ENCODE measurements at places on chromosomes 5 and 9. TPM values are rescaled to one million over a fixed set of nuclear protein-coding genes. Genes with fewer than 3 reads are reported as not detected.

DNA sequence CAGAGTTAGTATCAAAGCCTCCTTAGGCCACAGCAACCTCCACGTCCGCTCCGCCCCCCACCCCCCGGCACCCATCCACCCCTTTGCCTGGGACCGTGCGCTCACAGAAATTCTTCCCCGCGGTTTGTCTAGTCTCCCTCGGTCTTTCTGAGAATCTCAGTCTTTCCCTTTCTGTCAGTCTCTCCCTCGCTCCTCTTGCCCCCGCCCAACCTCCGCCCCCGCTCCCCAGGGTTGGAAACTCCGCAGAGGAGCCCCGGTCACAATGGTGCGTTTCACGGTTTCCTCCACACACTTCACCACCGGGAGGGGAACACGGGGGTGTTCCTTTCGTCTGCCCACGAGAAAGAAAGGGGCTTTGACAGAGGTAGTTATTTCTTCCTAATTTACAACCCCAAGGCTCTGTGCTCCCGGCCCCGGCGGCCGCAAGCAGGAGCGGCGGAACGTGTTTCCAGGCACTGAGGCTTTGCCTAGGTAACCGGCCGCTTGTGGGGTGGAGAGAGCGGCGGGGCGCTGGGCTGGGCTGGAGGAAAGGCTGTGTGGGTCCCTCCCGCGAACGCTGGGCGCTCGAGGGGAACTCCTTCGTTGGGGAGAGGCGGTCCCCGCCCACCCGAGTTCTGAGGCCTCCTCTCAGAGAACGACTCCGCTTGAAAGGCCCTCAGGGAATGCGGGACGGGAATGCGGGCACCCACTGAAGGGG is 2.1 kb downstream of the NR4A3 start:
- DNase-seq: no peak

DNA sequence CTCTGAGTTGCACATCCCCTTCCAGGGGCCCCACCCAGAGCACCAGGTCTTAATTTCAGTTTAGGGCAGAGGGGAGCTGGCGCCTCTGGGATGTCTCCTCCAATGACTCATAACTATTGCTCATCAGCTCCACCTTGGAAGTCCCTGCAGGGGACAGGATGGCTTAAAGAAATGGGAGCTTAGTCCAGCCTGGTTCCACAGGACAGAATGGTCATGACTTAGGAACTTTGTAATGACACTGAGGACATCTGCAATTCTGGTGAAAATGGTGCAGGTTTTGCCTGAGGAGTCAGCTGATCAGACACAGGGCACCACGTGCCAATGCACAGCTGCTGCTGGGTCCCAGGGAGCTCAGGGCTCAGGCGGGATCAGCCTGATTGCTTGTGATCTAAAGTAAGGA is 16.4 kb upstream of the PPP1R26 start:
- peak; percentile 41 for DNase-seq

DNA sequence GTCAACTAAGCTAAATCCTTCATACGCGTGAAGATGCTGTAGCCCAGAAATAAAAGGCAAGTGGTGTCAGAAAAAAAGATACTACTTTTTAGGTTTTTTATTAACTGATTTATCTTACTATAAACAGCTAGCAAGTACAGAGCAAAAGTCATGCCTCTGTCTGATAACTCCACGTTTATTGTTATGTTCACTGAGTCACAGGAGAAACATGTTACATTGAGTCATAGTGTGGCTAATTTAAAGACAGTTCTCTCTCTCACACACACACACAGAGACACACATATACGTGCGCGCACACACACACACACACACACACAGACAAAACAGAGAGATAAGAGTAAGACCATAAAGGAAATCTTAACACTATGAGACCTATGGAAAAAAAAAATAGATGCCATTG is 770.0 kb upstream of the CDH10 start:
- peak; percentile 16 for DNase-seq

DNA sequence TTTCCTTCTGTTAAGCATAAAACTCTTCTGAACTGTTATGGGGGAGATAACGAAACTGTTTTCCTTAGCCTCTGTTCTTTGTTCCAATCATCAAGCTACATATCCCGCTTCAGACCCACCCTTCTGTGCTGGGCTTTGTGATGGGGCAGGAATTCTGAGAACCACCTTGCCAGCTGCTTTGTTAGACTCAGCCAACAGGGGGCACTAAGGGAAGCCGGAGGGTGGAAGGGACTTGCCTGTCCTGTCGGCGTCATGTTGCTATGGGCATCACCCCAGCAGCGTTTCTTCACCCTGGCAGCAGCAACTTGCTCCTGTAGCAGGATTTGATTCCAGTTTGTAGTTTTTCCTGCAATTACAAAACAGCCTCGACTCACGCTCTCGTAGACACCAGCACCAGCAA is 169.1 kb downstream of the CAAP1 start:
- no peak for DNase-seq

DNA sequence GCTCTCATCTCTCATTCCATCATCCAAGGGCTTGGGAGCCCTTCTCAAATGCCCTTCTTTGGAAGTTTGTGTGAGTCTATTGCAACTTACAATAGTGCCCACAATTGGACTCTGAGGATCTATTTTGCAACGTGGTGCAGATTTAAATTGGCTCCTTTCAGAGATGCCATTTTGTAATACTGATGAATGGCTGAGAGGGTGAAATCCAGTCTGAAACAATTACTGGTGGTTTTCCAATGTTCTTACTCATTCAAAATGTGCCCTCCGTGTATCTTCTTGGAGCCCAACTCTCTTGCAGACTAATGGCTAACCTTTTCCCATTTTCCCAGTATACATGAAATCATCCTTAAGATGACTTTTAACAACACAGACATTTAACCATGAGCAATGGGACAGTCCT is 6.1 kb downstream of the ZNF462 start:
- DNase-seq: no peak

GRCh38 chr5:93874491-93874890 is 133.1 kb upstream of the POU5F2 start:
- no peak for DNase-seq

GRCh38 chr5:39328731-39329130 is 35.6 kb downstream of the C9 start:
- no peak for DNase-seq

- DNase-seq: no peak
Observed at GRCh38 chr9:76883341-76883855, 22.5 kb downstream of the PRUNE2 start.

DNA sequence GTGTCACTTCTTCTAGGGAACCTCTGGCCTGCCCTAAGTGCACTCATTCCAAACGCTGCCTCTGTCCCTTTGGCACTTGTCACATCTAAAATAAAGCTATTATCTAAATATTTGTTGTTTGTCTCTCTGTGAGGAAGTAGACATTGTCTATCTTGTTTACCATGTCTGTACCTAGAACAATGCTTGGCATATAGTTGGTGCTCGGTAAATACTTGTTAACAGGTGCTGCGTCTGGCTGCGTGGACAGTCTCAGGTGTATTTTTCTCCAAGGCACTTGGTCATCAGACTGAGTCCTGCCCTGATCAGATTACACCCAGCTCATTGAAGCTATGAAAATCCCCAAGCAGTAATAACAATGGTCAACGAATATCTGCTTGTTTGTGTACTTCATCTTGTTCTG is 174.9 kb upstream of the SMIM23 start:
- DNase-seq: no peak

- no peak for DNase-seq
Observed at GRCh38 chr5:137205231-137206027, 293.7 kb downstream of the SPOCK1 start.

DNA sequence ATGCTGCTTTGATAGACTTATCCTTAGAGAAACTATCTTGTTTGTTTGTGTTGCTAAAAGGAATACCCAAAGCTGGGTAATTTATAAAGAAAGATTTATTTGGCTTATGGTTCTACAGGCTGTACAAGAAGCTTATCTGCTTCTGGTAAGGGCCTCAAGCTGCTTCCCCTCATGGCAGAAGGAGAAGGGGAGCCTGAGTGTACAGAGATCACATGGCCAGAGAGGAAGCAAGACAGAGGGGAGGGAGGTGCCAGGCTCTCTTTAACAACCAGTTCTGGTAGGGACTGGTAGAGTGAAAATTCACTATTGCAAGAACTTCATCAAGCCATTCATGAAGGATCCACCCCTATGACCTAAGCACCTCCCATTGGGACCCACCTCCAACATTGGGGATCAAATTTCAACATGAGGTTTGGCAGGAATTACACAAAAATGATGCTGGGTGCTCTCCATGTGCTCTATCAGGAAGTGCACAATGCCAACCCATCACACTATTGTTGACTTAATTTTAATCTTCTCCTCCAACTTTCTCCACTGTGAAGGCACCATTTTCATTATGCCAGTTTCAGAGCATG is 115.1 kb upstream of the SHB start:
- DNase-seq: peak; percentile 32

DNA sequence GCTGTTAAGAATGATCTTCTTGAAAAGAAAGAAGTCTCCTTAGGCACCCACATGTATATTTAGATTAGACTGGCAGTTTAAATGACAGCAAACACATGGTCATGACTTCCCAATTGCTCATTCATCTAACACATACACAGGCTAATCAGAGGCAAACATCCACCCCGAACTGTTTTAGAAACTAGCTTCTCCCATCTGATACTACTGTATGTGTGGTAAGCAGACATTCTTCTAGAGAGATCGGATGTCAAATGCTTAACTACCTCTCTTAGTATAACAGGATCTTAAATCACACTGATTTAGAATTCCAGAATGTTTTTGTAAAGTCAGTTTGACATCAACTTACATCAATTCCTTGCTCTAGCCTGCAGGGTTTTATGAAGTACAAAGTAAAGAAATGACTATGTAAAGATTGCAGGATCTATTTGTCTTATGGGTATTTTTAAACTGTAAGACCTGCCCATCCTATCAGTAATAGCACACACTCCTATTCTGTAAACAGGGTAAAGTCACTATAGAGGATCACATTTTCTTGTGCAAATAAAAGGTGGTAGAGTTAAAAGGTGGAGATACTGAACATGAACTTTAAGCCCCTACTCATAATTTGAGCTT is 239.7 kb downstream of the MLLT3 start:
- DNase-seq: no peak

- no peak for DNase-seq
Observed at GRCh38 chr5:114418176-114419066, 56.6 kb downstream of the KCNN2 start.

DNA sequence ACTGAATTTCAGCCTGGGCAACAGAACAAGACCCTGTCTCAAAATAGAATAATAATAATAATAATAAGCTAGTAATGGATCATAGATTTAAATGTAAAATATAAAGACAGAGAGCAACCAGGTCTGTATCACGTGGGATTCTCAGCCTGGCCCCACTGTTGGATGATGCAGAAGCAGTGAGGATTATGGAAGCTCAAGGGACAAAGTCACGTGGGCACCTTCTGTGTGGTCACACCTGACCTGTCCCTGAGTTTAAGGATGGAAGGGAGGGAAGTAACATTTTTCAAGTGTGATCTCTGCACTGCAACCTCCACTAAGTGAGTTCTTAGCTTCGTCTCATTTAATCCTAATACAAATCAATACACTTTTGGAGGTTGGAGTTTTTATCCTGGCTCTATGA is 212.5 kb upstream of the IER5L start:
- no peak for DNase-seq

GRCh38 chr9:113219969-113220368 is 1.1 kb downstream of the FKBP15 start:
- DNase-seq: peak; percentile 30

- no peak for DNase-seq
Observed at GRCh38 chr9:128088253-128088945, 20.4 kb downstream of the SLC25A25 start.

GRCh38 chr9:98280574-98280973 is 25.1 kb upstream of the TBC1D2 start:
- no peak for DNase-seq

- DNase-seq: no peak
Observed at GRCh38 chr5:107199756-107200155, 471.0 kb downstream of the EFNA5 start.

GRCh38 chr5:98308960-98309359 is 464.5 kb upstream of the RGMB start:
- no peak for DNase-seq

DNA sequence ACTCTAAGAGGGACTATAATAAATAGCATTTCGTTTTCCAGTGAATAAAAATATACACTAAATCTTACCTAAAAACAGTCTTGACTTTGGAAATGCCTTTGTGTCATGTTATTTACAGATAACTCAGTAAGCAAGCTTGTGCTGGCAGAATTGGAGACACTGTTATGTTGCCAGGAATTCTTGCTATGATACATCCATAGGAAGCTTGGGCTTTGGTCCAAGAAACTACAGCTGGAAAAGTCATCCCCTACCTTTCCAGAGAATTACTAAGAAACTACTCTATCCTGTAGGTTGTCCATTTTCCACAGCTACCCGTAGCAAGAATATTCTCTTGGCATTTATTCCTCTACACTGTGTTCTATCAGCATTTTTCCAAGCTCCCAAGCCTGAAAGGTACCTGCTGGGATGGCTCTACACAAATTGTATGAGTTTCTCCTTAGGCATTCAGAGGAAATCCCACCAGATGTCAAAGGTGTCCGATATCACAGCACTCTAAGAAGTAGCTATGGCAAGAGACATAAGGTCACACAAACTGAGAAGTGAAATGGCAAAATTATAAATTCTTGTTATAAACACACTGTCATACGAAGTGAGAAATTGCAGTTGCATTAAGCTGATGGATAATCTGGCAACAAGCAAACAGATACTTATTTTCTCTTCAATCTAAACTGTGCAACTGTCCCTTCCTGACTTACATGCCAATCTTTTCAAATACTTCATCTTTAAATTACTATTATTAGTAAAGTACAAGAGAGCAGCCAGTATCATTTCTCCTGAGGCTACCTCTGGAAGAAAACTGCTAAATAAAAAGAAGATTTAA is 68.5 kb downstream of the MCTP1 start:
- DNase-seq: no peak

DNA sequence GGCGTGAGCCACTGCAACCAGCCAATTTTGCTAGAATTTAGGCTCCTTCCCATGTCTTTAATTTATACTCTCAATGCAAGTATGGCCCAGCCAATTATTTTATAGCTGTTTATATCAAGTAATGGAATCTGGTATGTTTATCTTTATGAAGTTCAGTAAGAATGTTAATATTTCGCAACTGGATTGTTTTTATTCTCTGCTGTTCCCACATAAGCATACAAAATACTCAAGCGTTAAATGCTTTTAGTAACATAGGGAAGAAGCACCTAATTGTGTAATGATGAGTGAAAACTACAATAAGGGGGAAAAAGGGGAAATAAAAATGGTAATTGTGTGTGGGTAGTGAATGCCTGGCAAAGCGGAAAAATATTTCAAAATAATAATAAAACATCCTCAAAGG is 21.3 kb downstream of the PWWP2A start:
- DNase-seq: no peak

The OR2S2 gene
- not detected for total RNA-seq

The CMYA5 gene
- not detected for total RNA-seq

The TMEM167A gene
- 59.0 TPM for total RNA-seq

The NR5A1 gene
- total RNA-seq: not detected

The GABBR2 gene
- 0.61 TPM for total RNA-seq

The GLRA1 gene
- not detected for total RNA-seq

The KCNT1 gene
- total RNA-seq: not detected

The CYLC2 gene
- total RNA-seq: not detected

The LYRM7 gene
- total RNA-seq: 0.98 TPM

The ZDHHC11B gene
- not detected for total RNA-seq

The PHF24 gene
- total RNA-seq: 0.07 TPM

The SLC26A2 gene
- total RNA-seq: 17.3 TPM

The FBN2 gene
- total RNA-seq: not detected

Measured in Caki2 (cell line).